ENCODE measurements at places on chromosomes 5 and 9. TPM values are rescaled to one million over a fixed set of nuclear protein-coding genes. Genes with fewer than 3 reads are reported as not detected.

DNA sequence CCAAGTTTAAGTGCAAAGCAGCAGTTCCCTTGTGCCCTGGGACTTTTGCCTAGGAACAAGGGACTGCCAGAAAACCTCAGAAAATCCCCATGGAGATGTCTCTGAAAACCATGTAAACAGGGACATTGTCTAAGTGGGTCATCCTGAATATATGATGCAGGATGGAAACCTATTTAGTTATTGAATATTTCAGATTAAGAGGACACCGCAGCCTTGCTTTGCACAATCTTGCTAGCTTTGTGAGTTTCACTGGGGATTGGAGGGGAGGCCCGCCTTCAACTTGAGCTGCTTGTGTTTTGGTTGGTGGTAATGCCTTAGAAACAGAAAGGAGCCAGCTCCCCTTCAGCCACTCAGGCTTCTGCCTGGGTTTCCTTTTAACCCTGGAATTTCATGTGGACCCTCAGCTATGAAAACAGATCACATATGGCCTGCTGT, 112.8 kb downstream of the C9orf152 start:
- DNase-seq: no peak

The ELL2 gene
- 58.9 TPM for polyA plus RNA-seq

- DNase-seq: no peak
These were observed 97.2 kb upstream of the SARDH start for GRCh38 chr9:133835262-133835901.

The SSBP2 gene
- polyA plus RNA-seq: 68.8 TPM

All from BJ (cell line).